ENCODE measurements at places on chromosomes 7 and 10.

GRCh38 chr7:99928994-99929729 is at the start of gene GJC3:
Gene GJC3, minus strand, starts transcription at chr7:99929620. Its CDS starts 0 bp downstream, at chr7:99929620.
- no peak for DNase-seq

DNA sequence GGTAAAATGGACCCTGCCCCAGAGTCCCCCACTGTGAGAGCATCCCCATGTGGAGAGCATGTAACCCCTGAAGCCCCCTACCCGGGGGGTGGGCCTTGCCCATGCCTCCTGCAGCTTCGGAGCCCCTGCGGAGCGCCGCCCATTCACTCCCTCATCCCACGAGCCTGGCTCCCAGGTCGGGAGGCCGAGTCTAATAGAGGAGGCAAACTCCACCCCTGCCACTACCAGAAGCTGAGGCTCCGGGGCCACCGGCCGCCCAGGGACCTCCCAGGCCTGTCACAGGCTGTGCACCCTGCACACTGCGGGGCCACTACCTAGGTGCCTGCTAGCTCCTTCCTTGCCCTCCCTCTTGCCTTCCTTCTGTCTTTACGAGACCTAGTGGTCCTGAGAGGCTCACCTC is 17.4 kb downstream of the WDR86 start:
- no peak for DNase-seq

DNA sequence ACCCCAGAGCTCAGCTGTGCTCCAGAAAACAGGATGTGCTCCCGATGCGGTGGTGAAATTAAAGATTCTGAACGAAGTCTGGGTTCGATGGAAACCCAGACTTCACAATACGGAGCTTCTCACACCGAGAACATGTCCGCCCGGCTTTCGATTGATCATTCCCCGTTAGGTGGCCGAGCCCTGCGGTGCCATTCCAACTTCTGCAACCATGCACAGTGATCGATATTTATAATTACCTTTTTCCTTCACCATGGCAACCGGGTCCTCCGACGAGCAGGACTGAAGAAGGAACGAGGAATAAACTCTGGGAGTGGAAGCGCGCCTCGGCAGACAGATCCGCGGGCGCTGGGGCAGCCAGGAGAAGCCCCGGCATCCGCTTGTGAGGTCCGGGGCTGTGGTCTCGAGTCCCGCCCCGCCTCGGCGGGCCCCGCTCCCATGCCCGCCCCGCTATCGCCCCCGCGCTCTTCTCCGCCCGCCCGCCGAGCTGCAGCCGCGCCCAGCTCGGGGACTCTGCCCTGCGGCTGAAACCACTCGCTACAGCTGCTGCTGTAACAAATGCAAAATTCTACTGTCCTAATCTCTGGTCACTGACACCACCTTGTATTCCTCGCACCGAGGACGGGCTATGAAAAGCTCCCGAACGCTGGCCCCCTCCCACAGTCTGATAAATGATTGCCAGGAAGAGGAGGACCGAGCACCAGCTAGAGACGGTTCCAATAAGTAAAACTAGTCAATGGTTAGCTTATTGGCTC is 26.2 kb downstream of the ABLIM1 start:
- no peak for DNase-seq

GRCh38 chr7:106418094-106418493 is 133.3 kb upstream of the NAMPT start:
- DNase-seq = no peak

GRCh38 chr10:48934672-48935501 is 4.8 kb downstream of the LRRC18 start:
- no peak for DNase-seq
